ENCODE measurements at places on chromosomes 1 and 21.
A peak's percentile ranks its signal among the peaks of the same experiment; 100 is the strongest.

DNA sequence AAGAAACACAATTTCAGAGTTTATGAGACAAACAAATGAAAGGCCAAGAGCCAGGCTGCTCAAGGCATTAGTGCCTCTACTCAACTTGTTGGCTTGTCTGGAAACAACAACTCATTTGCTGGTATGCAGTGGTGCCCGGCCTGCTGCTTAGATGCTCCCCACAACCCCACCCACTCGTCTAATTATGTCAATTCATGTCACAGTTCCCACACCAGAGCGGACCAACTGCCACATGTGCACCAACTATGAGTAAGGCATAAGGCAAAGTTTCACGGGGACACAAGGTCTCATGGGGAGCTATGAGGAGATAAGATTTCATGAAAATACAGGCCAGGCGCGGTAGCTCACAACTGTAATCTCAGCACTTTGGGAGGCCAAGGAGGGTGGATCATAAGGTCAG, 34.5 kb upstream of the LRRC38 start:
- no peak for DNase-seq

DNA sequence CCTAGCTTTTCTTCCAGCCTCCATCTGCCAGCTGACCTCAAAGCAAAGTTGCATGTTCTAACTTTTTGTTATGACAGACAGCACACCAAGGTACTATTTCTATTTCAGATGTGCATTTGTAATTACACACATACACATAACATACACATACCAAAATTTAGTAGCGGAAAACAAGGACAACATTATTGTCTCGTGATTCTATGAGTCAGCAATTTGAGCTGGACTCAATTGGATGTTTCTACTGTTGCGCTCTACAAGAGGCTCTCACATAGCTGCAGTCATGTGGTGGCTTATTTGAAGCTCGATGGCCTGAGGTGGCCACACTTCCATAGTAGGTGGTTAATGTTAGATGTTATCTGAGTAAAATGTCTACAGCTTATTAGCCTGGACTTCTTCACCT, 1010.1 kb upstream of the B3GALT2 start:
- no peak for DNase-seq

DNA sequence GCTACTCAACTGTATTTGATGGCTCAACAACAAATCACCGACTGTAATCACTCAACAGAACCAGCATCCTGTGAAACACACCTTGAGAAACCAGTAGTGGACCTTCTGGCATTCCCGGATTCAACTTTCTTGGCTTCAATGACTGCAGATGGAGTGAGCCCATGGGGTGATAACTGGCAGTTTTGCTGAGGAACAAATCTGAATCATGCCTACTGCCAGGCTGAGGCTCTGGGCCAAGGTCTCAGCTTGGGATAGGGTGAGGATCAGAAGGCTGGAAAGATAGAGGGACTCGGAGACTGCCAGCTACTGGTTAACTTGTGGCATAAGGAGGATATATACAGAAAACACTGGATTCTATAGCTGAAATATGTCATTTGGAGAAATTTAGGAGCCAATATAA, 63.5 kb upstream of the DIRAS3 start:
- no peak for DNase-seq

DNA sequence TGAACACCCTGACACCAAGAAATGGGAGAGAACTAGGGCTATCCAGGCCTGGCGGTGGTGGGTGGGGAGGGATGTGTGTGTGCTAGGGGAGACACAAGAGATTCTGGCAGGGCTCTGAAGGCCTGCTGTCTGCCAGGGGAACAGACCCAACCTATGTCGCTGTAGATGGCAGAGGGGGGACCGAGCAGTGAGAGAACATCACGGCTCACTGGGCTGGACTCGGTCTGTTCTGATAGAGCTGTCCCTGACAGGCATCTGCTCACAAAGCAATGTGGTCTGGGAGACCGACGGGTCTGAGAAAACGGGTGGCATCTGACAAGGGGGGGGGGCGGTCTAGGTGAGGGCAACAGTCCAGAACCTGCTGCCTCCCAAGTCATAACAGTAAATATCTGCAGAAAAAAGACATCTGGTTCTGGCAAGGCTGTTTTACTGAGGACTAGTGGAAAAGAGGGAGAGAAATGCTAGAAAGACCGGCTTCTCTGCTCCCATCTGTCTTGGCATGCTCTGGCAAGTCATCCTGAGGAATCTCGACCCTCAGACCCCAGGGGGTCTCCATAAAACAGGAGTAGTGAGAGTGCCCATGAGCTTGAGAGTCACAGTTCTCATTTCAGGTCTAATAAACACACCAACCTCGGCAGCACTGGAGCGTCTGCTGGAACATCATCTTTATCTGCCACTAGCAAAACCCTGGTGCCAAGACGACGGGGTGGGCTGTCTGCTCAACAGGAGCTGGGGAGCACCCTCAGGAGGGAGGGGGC, 36.5 kb downstream of the SLC66A1 start:
- no peak for DNase-seq

- DNase-seq: no peak
These were observed 1.5 kb upstream of the NCAM2 start for GRCh38 chr21:20996421-20997310.

DNA sequence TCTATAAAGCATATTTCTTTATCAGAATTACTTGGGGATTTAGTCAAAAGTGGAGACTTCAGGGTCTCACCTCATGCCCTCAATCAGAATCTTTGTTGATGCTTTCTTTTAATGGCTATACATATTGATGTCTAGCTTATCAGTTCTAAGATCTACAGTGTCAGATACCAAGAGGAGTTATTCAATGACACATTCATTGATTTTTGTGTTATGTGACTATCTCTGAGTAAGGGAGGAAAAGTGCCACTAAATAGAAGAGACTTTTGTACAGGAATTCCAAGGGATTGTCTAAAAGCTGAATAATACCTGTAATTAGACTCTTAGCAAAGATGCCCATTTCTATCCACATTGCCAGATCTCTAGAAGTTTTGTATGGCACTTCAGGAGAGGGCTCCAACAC, 87.2 kb downstream of the HLX start:
- DNase-seq: no peak

GRCh38 chr1:3536420-3537195, 74.7 kb downstream of the MEGF6 start:
- DNase-seq: no peak

DNA sequence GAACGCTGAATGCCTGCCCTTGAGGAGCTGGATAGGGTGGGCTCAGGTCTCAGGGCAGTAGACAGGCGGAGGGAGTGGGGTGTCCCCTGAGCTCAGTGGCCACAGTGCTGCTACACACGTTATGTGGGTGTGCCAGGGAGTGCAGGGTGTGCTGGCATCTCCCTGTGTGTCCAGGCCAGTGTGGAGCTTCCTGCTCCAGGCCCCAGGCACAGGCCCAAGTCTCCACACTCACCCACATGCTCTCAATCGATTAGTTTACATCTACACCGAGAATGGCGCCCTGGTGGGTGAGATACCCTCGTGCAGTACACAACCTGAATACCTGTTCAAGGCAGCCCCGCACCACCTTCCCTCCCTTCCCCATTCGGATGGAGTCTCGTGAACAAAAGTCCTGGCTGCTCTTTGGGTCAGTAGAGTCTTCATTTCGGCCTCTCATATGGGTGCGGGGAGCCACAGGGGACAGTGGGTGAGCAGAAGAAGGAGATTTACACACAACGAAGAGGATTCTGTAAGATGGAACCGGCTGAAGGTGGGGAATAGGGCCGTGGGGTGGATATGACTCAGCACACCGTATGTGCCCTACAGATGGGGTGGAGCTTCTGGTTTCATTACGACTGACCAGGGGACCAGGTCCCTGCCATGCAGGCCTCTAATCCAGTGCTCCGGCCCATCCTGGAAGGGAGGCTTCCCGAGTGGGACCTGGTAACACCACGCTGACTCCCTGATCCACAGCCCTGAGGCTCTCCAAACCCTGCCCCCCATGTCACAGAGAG, 93.3 kb downstream of the SPSB1 start:
- DNase-seq: no peak

GRCh38 chr1:239835946-239836440, 255.7 kb upstream of the FMN2 start:
- no peak for DNase-seq

- DNase-seq: no peak
These were observed 11.3 kb upstream of the LRRC8D start for GRCh38 chr1:89809556-89809955.

- peak; percentile 16 for DNase-seq
These were observed 69.4 kb downstream of the RGS2 start for GRCh38 chr1:192878249-192878648.

GRCh38 chr21:37484535-37485474, 118.2 kb downstream of the DYRK1A start:
- no peak for DNase-seq

DNA sequence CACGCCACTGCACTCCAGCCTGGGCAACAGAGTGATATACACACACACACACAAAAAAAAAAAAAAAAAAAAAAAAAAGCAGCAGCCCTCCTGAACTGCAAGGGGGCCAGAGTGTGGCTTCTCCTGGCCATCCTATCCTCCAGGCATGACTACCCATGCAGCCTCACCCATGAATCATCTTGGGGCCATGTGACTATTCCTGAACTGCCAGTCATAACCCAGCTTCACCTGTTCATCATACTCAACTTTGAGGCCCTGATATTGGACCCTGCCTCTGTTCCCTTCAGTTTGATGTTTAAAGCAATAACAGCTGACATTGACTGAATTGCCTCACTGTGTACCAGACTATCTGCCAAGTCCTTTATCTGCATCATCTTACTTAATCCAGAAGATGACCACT, 2.8 kb upstream of the HPCAL4 start:
- DNase-seq: no peak

- no peak for DNase-seq
These were observed 34.9 kb downstream of the DNAJC11 start for GRCh38 chr1:6666696-6667095.

DNA sequence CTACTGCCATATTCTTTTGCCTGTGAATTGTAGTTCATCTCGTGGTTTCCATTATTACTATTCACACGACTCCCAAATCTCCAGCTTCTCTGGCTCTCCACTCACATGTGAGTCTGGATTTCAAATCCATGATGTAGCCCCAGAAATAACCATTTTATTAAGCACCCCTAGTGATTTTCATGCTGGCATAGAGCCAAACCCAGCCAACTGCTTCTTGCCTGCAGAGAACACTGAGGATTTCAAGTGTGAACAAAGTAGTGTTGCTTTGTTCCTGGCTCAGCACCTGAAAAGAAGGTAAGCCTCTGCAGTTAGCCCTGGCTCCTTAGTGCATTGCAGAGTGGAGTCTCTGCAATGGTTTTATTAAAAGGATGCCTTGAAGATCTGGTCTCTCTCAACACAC, 25.9 kb downstream of the UTP25 start:
- DNase-seq: no peak

DNA sequence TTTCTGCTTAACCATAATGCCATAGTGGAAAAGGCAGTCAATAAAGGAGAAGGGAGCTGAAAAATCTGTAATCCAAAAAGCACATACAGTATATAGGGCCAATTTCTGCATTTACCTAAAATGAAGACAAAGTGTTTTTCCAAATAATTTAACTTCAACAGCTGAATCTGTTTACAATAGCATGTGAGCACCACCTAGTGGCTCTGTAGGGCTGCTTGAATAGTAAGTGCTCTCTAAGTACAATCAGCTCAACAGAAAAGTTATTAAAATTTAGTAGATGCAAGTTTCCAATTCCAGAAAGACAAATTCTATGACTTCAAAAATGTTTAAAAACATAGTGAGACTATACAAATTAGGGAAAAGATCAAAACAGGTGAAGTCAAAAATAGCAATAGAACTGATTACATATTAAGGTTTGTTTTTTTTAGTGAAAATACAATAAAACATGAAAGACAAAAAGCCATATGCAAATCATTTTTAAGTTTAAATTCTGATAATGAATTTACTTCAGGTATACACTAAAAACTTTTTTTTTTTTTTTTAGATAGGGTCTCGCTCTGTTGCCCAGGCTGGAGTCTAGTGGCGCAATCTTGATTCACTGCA, 220.0 kb downstream of the SETD4 start:
- peak; percentile 79 for DNase-seq

- no peak for DNase-seq
These were observed 28.1 kb downstream of the AHDC1 start for GRCh38 chr1:27575840-27576331.

DNA sequence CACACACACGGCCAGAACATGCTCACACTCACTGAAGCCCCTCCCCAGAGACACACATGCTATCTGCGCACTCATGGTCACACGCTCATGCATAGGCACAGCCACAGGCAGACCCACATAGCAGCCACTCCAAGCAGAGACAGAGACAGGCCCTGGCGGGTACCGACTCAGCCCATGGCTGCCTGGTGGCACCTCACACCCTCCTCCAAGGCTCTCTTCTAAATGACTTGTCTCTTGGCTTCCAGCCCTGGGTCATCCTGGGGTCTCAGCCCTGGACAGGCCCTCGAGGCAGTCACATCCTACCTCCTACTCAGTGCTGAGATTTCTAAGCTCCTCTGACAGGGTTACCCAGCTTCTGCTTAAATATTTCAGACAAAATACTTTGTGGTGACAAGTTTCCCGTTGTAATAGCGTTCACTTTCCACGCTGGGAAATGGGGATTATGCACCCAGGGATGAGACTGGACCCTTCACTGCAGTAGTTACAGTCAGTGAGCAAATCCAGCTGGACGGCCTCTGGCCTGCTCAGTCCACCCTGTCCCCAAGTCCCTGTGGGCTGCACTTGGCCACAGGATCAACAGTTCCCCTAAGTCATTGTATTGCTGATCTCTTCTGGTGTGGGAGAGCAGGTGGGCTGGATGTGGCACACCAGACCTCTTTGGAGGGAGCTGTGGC, 2.9 kb upstream of the NFASC start:
- DNase-seq: no peak

- DNase-seq: no peak
These were observed 20.6 kb upstream of the PTTG1IP start for GRCh38 chr21:44893948-44894656.

GRCh38 chr1:68087184-68087583, 36.8 kb upstream of the DIRAS3 start:
- DNase-seq: peak; percentile 6

GRCh38 chr1:77762072-77762476, 2.4 kb upstream of the USP33 start:
- DNase-seq: peak; percentile 61

- DNase-seq: peak; percentile 74
These were observed 291.8 kb downstream of the DISC1 start for GRCh38 chr1:231918239-231919015.

DNA sequence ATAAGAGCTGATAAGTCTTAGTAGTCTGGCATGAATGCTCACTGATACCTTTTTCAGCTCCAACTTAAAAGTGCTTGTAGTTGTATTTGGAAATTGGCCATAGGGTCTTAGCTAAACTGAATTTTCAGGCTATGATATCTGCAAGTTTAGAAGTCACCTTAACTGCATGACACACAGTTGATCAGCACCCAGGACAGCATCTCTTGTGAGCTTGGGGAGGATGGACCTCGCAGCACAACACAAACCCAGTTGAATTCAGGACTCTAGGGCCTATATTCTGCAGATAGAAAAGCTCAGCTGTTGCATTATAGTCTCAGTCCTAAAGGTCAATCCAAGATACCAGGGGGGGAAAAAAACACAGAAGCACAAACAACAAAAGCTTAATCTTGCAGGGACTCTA, 394.3 kb downstream of the KCNH1 start:
- no peak for DNase-seq

GRCh38 chr1:21077085-21077484, 99.6 kb downstream of the EIF4G3 start:
- DNase-seq: peak; percentile 63

GRCh38 chr1:108077991-108078390, 113.0 kb upstream of the VAV3 start:
- no peak for DNase-seq

Data from brain microvascular endothelial cell (primary cell).